ENCODE measurements at places on chromosomes 1 and 21.

DNA sequence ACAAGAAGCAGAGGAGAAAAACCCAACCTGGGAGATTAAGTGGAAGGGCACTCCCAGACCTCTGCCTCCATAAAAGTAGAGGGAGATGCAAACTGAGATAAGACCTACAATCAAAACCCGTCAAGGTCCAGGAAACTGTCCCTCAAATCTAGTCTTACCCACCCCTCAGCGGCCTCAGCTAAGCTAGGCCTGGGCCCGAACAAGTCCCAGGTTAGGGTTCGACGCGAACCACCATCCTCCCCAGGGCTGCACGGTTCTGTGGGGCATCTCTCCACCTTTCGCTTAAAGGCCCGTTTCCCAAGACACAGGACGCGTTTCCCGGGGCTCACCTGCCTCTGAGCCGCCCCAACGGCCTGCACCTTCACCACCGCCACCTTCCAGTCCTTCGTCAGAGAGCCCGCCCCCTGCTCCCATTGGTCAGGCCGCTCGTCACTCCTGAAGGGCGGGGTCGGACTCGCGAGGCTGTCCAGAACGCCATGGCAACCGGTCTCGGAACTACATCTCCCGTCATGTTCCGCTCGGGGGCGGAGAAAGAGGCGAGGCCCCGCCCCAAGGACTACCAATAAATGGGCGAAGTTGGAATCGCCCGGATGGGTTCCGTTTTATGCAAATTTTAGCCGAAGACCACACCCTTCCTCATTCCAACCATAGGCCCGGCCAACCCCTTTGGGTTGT is at the start of gene CRYZL1:
CRYZL1 (minus strand) TSS at position 390 of the 675 bp plus-strand sequence. CDS start 10,190 bp downstream, outside the sequence.
- DNase-seq, result peak; percentile 99

- no peak for DNase-seq
Measured at GRCh38 chr1:245888809-245889208, 618.3 kb downstream of the SMYD3 start.

DNA sequence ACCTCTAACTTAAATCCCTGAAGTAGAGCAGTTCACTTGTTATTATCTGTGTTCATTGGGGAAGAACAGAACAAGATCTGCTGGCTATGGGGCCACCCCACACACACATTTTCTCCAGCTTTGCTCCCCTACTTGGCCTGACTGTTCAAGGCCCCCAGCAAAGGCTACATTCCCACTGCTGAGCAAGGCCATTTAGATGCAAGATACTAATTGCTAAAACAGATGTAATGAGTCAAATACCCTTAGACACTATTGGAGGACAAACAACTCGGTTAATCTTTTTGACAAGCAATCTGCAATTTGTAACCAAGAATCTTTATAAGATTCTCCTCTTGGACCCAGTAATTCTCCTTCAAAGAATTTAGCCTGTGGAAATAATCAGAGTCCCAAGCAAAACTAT is 67.7 kb downstream of the NAV1 start:
- DNase-seq, result no peak

- no peak for DNase-seq
Measured at GRCh38 chr1:218983433-218983832, 190.2 kb upstream of the LYPLAL1 start.

GRCh38 chr1:32256473-32257226 is 5.6 kb downstream of the LCK start:
- DNase-seq, result no peak

GRCh38 chr1:202951437-202951836 is 6.7 kb downstream of the ADIPOR1 start:
- no peak for DNase-seq

DNA sequence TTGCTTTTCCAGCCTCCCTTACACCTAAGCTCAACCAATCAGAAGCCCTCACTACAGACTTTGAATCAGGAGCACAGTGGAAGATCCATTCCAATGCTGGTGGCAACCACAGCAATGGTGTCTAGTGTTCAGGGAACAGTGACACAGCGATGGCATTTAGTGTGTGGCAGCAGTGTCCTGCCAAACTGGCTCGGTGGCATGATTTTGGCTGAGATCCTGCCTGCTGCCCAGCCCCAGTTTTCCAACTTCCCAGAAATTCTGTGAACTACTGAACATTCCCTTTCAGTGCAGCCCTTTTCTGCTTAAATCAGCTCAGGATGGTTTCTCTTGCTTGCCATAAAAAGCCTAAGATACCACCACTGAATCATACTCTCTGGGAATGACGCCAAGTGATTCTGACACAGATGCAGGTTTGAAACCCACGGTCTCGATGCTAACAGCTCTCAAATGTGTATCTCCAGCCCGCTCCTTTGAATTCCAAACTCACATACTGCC is 8.8 kb downstream of the ASAP3 start:
- no peak for DNase-seq

- no peak for DNase-seq
Measured at GRCh38 chr1:76867342-76868130, at the start of gene ST6GALNAC5. Gene ST6GALNAC5, plus strand, starts transcription at chr1:76867480.

GRCh38 chr1:188056011-188056410 is 1227.3 kb downstream of the PLA2G4A start:
- no peak for DNase-seq

DNA sequence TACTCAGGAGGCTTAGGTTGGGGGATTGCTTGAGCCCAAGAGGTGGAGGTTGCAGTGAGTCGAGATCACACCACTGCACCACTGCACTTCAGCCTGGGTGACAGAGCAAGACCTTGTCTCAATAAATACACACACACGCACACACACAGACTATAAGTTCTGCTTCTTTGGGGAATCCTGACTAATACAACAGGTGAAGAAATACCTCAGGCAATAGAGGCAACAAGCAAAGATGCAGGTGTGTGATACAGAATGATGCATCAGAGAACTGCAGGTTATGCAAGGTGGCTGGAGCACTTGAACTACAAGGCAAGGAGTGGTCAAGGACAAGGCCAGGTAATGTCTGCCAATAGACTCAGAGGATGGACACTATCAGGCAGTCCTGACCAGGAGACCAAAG is 117.6 kb upstream of the ZNF678 start:
- DNase-seq, result no peak

DNA sequence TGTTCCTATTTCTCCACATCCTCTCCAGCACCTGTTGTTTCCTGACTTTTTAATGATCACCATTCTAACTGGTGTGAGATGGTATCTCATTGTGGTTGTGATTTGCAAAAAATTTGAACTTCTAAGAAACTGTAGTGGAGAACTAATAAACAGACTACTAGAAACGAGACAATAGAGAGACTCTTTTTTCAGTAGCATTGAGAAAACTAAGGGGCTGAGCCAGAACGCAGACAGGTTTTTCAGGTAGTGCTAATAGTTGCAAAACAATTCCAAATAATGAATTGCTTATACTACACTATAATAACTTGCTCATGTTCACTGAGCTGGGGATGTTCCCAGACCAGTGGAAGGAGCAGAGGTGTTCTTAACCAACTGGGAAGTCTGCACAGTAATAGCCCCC is 98.8 kb upstream of the DPH5 start:
- DNase-seq, result no peak

GRCh38 chr1:93844262-93845045 is 34.6 kb downstream of the DNTTIP2 start:
- peak; percentile 12 for DNase-seq

GRCh38 chr1:118481126-118481525 is 296.1 kb upstream of the SPAG17 start:
- no peak for DNase-seq

DNA sequence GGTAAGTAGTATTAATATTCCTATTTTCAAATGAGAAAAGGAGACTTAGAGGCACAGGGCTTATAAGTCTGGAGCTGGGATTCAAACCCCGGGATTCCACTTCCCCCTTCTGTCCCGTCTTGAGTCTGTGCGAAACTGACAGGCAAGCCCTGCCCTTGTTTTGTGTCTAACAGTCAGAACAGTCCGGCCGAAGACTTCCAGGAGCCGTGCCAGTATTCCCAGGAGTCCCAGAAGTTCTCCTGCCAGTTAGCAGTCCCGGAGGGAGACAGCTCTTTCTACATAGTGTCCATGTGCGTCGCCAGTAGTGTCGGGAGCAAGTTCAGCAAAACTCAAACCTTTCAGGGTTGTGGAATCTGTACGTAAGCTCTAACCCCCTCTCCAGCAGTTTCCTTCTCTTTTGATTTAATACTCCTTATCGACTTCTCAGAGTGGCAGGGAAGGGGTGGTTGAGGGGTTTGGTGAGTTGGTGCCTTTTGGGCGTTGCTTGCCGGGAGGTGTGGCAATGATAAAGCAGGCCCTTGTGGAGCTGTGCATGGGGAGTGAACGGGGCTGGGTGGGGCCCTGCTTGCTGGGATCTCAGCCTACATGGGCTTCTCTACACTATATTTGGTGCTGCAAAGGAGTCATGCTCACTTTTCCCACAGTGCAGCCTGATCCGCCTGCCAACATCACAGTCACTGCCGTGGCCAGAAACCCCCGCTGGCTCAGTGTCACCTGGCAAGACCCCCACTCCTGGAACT is 29.4 kb downstream of the IL6R start:
- no peak for DNase-seq

- DNase-seq, result no peak
Measured at GRCh38 chr1:100423832-100424337, 71.6 kb downstream of the CDC14A start.

GRCh38 chr1:176885751-176886150 is 278.8 kb downstream of the ASTN1 start:
- no peak for DNase-seq

DNA sequence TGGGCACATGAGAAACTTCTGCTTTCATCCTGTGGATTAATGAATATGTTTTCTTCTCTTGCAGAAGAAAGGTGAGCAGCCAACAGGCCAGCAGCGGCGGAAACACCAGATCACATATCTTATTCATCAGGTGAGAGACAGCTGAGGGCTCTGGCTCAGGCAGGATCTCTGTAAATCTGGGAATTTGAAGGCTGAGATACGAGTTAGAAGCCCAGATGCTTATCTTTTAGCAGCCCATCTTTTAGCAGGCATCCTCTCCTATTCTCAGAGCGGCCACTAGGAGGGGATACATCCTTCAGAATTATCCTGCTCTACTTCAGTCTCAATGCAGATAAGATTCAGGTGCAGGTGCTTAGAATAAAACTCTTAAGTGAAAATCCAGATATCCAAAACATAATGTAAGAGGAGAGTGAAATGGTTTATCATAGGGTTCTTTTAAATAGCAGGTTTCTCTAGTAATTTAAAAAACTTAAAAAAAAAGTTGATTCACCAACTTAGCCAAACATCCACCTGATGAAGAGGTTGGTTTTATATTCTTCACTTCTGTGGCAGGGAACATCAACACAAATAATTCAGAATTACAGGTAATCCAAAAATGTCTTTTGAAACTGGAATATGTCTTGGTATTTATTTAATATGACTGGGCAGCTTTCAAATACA is 19.3 kb downstream of the SH2D2A start:
- no peak for DNase-seq

DNA sequence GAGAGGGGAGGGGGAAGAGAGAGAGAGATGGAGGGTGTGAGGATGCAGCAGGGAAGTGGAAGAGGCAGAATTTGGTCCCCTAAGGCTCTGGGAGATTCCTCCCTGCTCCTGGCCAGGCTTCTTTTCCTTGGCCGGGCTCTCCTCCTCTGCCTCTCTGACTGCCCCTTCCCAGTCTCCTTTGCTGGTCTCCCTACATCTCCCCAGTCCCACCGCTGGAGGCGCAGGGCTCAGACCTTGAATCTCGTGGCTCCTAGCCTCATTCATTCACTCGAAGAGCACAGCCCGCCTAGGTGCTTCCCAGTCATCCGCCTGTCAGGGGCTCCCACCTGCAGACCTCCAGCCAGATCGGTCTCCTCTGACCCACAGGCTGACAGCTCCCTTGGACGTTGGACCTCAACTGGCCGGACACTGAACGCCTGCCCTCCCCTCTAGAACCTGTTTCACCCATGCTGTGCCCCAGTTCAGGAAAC is 76.5 kb downstream of the VWA5B1 start:
- no peak for DNase-seq

GRCh38 chr1:34188418-34188817 is 11.7 kb downstream of the C1orf94 start:
- no peak for DNase-seq

GRCh38 chr1:75587692-75588091 is 23.2 kb downstream of the SLC44A5 start:
- no peak for DNase-seq

DNA sequence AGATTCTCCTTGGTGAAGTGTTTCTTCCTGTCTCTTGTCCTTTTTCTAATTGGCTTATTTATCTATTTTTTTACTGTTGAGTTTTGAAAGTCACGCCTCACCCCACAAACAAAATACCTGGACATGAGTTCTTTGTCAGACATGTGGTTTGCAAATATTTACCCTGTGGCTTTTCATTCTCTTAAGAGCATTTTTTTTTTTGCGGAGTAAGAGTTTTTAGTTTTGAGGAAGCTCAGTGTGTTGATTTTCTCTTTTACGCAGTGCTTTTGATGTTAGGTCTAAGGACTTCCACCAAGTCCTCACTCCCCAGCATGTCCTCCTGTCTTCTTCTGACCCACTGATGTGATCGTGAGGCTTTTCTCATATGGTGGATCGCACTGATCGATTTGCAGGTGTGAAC is 7.6 kb downstream of the DFFB start:
- no peak for DNase-seq

- DNase-seq, result no peak
Measured at GRCh38 chr1:54304518-54304917, 101.7 kb downstream of the SSBP3 start.

GRCh38 chr1:67241200-67241746 is 66.4 kb upstream of the IL12RB2 start:
- DNase-seq, result no peak

DNA sequence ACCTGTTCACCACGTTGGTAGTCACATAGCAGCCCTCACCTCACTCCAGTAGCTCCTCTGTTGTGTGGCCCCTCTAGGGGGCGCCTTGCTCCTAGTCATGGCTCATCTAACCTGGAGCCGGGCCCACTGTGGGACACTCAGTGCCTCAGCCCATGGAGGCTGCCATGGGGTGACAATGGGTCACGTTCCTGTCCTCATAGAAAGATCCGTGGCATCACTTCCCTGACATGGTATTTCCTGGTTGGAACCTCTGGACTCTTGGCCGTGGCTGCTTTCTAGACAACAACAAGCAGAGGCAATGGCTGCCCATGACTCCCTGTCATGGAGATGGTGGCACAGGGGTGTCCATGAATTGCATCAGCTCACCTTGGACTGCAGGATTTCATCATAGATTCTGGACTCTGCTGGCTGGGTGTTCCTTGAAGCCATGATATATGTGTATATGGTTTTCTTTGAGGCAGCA is 27.5 kb upstream of the SLAMF6 start:
- DNase-seq, result peak; percentile 61

DNA sequence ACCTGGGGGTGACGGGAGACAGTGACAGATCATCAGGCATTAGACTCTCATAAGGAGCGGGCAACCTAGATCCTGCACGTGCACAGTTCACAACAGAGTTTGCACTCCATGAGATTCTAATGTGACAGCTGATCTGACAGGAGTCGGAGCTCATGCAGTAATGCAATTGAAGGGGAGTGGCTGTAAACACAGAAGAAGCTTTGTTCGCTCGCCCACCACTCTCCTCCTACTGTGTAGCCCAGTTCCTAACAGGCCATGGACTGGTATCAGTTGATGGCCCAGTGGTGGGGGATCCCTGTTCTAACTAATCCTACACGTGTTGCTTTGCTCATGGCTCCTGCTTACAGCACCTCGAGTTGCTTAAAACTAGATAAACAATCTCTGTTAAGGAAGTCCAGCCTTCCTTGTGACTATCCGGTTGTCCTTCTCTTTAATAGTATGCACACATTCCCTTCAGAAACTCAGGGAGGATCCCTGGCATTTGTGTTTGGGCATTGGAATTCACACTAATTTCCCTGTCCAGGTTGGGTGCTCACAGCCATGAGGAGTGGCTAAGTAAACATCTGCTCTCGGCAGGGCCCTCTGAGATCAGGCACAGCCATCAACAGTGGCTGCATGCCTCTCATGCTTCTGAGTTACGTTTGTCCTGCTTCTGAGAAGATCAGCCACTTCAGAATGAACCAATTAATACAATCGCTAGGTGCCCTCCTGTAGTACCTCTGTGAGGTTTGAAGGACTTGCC is 21.1 kb upstream of the F3 start:
- DNase-seq, result no peak
